ENCODE measurements at places on chromosomes 3 and 15.
A peak's percentile ranks its signal among the peaks of the same experiment; 100 is the strongest.

- no peak for DNase-seq
These were observed 197.9 kb upstream of the MEIS2 start for GRCh38 chr15:37298271-37298670.

- peak; percentile 30 for DNase-seq
These were observed at the start of gene C15orf39 for GRCh38 chr15:75201616-75202250. Gene C15orf39, plus strand, starts transcription at chr15:75201882. Its CDS starts 4,167 bp downstream, at chr15:75206049.

DNA sequence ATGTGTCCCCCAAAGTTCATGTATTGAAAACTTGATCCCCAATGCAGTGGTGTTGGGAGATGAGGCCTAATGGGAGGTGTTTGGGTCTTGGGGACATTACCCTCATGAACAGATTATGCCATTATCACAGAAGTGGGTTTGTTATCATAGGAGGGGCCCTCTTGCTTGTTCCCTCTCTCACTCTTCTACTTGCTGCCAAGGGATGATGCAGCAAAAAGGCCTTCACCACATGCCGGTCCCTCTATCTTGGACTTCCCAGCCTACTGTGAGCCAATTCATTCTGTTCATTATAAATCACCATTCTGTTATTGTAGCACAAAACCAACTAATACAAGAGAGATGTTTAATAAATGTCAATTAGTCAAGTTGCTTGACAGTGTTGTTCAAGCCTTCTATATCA, 47.2 kb downstream of the FAM227B start:
- DNase-seq: no peak

GRCh38 chr3:45995236-45996192, at the start of gene FYCO1:
Gene FYCO1, minus strand, starts transcription at chr3:45995824. Its CDS starts 10,914 bp downstream, at chr3:45984910.
- DNase-seq: no peak

- DNase-seq: peak; percentile 67
These were observed 35.5 kb upstream of the TIMP4 start for GRCh38 chr3:12194209-12194608.

DNA sequence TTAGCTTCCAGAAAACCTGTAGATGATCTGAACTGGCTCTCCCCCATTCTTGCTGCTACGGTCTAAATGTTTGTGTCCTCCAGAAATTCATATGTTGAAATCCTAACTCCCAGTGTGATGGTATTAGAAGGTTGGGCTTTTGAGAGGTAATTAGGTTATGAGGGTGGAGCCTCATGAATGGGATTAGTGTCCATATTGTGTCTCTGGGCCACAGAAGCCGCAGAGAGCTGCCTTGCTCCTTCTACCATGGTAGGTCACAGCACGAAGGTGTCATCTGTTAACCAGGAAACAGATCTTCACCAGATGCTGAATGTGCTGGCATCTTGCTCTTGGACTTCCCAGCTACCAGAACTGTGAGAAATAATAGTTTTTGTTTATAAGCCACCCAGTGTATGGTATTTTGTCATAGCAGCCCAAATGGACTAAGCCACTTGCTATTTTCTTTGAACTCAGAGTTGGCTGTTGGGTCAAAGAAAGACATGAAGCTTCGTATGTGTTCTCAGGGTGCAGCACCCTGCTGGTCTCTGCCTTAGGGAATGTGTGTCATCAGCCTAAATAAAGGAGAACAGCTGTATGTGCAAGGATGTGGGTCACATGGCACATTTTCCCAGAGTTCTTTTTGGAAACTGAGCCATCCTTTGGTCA, 317.5 kb upstream of the SLCO3A1 start:
- DNase-seq: no peak

GRCh38 chr3:141065841-141066805, 15.0 kb downstream of the SPSB4 start:
- DNase-seq: no peak

GRCh38 chr3:27699067-27699466, 23.1 kb downstream of the EOMES start:
- DNase-seq: no peak

DNA sequence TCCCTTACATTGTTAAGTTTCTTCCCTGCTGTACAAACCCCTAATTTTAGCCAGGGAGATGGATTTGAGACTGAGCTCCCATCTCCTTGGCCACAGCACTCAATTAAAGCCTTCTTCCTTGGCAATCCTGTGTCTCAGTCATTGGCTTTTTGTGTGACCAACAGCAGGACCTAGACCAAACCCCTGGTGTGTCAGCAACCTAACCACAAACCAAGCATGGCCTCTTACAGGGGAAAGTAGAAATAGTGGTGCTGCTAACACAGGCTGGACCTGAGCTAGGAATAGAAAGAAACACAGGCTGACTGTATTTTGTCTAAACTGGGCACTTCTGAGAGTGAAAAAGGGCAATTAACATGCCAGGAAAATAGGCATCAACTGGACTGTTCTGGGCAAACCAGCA, 37.9 kb downstream of the PPCDC start:
- DNase-seq: no peak

DNA sequence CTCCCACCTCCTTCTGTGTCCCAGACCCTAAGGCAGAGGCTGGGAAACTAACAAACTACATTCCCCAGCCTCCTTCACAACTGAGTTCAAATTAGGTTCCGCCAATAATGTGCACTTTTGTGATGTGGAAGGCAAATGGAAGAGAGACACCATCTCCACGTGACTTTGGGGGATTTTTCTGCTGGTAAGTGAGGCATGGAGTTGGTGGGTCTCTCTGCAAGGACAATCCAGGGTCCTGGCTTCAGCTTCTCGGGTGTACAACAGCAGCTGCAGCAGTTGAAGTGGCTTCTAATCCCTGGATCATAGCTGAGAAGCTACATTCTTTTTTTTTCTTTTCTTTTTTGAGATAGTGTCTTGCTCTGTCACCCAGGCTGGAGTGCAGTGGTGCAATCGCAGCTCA, 58.9 kb upstream of the GATA2 start:
- no peak for DNase-seq

GRCh38 chr3:48416091-48416505, 13.8 kb downstream of the PLXNB1 start:
- no peak for DNase-seq

DNA sequence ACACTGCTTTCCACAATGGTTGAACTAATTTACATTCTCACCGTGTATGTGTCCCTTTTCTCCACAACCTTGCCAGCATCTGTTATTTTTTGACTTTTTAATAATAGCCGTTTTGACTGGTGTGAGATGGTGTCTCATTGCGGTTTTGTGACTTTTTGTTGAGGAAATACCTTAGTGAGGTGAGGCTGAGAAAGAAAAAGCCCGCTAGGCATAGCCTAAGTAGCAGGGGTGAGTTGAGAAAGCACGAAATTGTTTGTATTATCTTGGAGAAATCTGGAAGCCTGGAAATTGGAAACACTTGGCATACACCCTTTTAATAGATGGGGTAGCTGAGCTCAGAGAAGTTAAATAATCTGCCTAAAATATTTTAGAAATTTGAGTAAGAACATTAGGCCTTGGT, 61.5 kb upstream of the CFAP161 start:
- no peak for DNase-seq

DNA sequence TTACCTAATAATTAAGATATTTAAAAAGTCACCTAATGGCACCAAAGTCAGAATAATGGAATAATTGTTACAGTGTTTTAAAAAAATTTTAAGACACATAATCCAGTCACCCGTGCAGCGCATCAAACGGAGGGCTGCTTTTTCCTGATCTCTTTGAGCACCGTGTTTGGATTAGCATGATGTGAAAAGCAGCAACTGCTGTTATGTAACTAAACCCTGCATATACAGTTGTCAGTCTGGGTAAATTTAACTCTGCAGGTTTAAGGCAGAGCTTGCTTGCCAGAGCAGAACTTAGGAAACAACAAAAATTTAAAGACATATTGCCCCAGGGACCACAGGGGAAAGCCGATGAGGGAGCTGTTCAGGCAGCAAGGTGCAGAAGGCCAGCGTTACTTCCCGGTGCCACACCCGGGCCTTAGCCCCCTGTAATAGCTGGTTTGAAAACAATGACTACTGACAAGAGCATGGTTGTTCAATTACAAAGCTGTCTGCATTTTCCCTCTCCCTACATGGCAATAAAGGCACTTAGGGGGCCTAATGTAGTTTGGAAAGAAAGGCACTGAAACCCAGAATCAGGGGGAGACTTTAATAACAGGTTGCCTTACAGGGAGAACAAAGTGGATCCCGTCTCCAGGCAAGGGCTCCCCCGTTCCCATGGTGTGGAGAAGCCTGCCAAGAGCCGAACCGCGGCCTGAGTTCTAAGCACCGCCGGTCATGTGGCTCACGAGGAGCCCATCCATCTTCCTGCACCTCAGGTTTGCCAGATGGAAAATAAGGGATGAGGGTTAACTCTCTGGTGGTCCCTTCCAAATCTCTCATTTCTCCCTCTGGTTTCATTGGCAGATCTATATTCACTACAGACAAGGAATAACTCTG, 32.2 kb downstream of the RORA start:
- no peak for DNase-seq

DNA sequence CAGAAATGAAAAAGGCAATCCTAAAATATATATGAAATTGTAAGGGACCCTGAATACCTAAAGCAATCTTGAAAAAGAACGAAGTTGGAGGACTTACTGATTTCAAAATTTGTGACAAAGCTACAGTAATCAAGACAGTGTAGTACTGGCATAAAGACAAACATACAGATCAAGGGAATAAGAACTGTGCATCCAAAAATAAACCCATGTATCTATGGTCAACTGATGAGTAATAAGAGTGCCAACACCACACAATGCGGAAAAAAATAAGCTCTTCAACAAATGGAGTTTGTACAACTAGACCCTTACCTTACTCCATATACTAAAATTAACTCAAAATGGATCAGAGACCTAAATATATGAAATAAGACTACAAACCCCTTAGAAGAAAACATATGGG, 29.6 kb downstream of the GSK3B start:
- DNase-seq: no peak

GRCh38 chr3:50395070-50395860, 35.9 kb upstream of the TMEM115 start:
- DNase-seq: no peak

DNA sequence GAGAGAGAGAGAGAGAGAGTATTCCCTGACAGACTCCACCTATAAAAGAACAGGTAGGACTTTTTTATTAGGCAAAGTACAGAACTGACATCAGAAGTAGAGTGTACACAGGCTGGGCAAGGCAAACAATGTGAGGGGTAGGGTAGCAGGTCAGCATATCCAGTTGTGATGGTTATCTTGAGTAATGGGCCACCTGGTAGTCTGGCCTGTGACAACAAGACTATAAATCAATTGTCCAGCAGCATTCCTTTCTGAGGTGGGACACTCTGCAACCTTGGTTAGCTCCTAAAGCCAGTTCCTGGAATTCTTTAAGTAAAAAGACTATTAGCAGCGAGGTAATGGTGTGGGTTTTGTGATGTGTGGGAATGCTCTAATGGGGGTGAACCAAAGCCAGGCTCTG, 14.9 kb upstream of the TMCC1 start:
- DNase-seq: no peak

DNA sequence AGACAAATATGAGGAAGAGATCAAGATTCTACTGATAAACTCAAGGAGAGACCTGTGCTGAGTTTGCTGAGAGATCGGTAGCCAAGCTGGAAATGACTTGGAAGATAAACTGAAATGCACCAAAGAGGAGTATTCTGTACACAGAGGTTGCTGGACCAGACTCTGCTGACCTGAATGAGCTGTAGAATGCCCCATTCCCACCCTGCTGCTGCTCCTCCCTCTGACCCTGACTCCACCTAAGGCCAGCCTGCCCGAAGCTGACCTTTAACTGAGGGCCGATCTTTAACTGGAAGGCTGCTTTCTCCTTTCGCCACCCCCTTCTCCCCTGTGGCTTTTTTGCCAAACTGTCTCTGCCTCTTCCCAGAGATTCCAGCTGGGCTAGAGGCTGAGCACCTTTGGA, 34.6 kb downstream of the CDIN1 start:
- DNase-seq: no peak

DNA sequence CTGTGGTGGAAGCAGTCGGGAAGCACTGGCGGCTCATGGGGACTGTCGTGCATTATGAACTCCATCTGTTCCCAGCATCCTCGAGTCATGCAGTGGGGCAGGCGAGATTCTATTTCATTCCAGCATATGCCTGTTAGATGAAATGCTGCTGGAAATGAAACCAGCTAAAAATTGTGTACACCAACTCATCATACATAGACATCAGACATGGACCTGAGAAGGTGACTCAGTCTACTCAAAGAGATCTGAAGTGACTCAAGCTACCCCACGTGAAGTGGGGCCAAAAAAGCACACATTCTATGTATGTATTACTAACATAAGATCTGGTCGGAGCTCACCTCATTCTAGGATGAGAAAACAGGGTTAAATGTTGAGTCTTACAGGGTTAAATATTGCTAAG, 47.5 kb upstream of the FAM98B start:
- no peak for DNase-seq

DNA sequence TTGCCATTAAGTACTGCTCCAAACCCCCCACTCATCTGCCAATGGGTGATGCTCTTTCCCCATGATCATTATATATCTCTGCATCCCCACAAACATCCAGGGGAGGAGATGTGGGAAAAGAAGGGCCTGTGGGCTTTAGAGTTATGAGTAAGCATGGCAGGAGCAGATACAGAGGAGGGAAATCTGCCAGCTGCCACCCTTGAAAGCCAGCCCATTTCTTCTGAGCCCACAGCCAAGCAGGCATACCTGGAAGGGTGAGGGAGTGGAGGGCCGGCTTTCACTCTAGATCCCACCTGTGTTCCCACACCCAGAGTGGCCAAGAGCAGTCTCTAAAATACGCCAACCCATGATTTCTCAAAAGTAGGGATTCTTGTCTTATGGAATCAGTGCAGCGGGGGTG, 1.7 kb upstream of the SLC25A38 start:
- DNase-seq: no peak

DNA sequence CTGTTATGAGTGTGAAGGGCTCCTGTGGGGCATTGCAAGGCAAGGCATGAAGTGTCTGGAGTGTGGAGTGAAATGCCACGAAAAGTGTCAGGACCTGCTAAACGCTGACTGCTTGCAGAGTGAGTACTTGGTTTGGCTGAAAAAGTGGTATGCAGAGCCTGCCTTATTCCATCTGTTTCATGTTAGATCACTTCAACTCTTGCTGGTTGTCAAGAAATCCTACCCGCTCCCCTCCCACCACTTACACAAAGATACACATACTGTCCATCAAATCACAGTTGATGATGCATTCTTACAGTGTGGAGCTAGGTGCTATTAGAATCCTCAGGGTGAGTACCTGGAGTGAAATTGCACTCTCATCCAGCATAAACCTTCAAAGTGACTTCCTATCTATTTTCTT, 272.1 kb downstream of the UNC13C start:
- DNase-seq: no peak

- no peak for DNase-seq
These were observed 1.8 kb downstream of the SEMA4B start for GRCh38 chr15:90202929-90203328.
